ENCODE measurements at places on chromosomes 1 and 21.

GRCh38 chr1:182368358-182368757 is 23.2 kb downstream of the GLUL start:
- no peak for DNase-seq

- no peak for DNase-seq
Measured at GRCh38 chr21:45985471-45986315, 4.1 kb downstream of the COL6A1 start.

DNA sequence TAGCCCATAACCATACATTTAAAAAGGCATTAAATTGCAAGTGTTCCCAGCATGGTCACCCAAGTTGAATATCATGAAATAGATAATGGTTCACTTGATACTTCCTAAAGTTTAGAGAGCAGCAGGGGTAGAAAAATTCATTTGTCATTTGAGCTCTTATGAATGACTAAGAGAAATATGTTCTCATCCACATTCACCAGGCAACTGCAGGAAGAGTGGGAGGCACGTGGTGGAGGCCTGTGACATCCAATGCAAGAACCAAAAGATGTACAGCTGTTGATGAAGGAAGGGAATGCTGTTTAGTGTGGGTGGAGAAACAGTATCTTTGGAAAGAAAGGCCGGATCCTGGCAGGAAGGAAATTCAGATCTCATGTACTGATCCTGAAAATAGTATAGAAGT is 473.1 kb downstream of the ADGRL2 start:
- DNase-seq: no peak

DNA sequence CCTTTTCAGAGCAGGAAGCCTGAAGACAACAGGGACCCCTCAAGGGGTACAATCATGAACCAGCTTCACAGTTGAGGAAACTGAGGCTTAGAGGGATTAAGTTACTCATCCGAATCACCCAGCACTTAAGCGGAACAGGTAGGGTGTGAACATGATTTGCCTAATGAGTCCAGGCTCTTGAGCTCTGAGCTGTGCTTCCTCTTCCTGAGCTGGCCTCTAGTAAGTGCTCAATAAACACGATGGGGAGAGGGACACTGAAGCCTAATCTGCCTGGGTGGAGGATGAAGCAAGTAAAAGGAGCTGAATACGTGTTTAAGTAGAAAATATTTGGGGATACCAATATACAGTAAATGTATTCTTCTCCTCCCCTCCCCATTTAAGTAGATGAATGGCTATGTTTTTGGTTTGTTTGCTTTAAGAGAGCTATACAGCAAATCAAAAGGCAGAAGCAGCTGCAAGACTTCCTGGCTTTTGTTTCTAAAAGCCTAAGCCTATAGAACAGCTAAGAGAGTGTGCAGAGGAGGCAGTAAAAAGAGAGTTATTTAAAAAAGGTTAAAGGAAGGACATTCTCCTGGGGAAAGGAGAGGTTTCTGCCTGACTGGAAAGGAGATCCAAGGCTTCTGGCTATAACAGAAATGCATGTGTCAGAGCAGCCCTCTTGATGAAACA is 20.5 kb downstream of the STPG1 start:
- DNase-seq: no peak

DNA sequence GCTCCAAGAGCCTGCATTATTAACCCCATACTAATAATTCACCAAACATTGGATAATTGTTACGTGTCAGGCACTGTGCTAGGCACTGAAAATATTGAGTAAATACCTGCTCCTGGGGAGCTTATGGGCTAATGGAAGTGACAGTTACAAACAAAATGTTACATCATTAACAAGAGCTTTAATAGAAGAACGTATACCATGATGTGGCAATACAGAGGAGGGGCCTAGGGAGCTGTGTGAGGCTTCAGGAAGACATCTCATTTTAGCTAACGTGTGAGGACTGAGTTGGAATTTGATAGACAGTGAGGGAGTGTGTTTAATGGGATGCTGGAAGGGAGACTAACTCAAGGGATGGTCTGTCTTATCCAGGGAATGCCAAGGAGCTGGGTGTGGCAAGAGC is 16.5 kb upstream of the TSPAN2 start:
- no peak for DNase-seq

- DNase-seq: no peak
Measured at GRCh38 chr21:21188513-21189195, 190.4 kb downstream of the NCAM2 start.

DNA sequence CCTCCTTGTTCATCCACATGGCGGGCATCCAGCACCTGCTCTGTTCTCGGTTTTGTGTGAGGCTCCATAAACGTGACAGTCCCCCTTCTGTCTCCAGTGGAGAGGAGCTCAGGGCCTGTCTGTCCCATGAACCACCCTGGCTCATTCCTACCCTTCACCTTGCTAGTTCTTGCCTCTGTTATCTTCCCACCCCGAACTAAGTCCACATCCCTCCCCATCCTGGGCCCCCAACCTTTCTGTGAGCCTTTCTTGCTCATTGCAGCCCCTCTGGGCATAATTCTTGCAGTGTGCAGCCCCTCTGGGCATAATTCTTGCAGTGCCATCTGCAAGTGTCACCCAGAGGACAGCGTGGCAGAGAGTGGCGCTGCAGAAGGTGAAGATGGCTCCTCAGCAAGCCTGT is 216.7 kb upstream of the TMEM51 start:
- no peak for DNase-seq

GRCh38 chr21:20647607-20648006 is 350.6 kb upstream of the NCAM2 start:
- no peak for DNase-seq

- DNase-seq: no peak
Measured at GRCh38 chr1:162089748-162090147, 20.3 kb downstream of the NOS1AP start.

DNA sequence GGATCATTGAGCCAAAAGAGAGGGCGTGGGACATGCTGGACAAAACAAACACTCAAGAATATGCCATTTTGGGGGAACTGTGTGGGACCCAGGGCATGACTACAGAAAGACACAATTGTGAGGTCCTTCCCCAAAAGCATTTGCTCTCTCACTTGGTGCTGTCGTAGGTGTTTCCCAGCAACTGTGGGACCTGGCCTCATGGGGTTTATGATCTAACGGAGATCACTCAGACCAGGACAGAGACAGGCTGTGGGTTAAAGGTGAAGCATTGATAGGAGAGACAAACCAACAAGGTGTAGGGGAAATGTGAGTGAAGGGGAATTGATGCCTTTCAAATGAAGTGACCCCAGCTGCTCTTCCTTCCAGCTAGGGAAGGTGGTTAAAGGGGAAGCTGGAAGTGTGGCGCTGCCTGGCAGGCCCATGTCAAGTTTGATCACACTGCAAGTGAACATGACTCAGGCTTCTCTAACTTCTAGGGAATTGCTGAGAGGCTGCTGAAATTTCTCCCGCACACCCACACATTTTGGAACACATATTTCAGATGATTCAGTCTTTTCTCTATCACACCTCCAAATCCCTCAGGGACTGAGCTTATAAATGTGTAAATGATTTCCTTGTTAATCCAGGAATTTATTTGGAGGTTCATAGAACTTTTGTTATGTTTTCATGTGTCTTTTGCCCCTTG is 30.2 kb downstream of the TRAF5 start:
- DNase-seq: no peak

All from stimulated activated CD8-positive, alpha-beta memory T cell treated with anti-CD3 and anti-CD28 coated beads, Interleukin-2, amount 100 ng/mL, for 1 hour (primary cell).